ENCODE measurements at places on chromosomes 7 and 10. TPM values are rescaled to one million over a fixed set of nuclear protein-coding genes. Genes with fewer than 3 reads are reported as not detected.
A peak's percentile ranks its signal among the peaks of the same experiment; 100 is the strongest.

- H3K36me3 ChIP-seq: no peaks in the 10 kb centered on the region
- DNase-seq: no peak
- H3K27ac ChIP-seq: no peak overlapping the region
- no peak overlapping the region for H3K4me3 ChIP-seq
Measured at GRCh38 chr7:155408651-155409586, 49.0 kb upstream of the EN2 start.

C10orf67 gene
- 0.38 TPM for total RNA-seq

FAM13C gene
- total RNA-seq: 6.4 TPM

DNA sequence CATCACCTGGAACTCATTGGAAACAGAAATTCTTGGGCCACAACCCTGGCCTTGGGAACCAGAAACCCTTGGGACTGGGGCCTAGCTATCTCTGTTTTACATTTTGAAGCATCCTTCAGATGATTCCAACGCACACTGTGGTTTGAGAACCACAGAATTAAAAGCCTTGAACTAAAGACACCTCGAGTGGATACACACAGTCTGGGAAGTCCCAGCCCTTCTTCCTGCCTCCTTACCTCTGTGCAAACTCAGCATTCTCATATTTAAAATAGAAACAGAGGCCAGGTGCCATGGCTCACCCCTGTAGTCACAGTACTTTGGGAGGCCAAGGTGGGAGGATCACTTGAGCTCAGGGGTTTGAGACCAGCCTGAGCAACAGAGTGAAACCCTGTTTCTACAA lies 12.9 kb downstream of the NPFFR1 start:
- H3K27ac ChIP-seq: no peak overlapping the region
- no peaks in the 10 kb centered on the region for H3K36me3 ChIP-seq

DNA sequence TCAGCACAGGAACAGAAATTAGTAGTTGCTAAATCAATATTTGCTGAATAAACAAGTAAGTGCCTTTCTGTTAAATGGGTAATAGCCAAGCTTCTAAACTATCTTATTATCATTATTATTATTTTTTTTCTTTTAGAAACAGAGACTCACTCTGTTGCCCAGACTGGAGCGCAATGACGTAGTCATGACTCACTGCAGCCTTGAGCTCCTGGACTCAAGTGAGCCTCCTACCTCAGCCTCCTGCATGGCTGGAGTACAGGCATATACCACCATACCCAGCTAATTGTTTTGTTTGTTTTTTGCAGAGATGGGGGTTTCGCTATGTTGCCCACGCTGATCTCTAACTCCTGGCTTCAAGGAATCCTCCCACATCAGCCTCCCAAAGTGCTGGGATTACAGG lies 12.3 kb upstream of the ELN start:
- peaks cover 2% of the 10 kb centered on the region for H3K27me3 ChIP-seq
- no peaks in the 10 kb centered on the region for H3K4me1 ChIP-seq
- H3K4me3 ChIP-seq: no peak overlapping the region
- no peak overlapping the region for H3K27ac ChIP-seq
- DNase-seq: no peak
- no peaks in the 10 kb centered on the region for H3K36me3 ChIP-seq

- H3K4me1 ChIP-seq: peaks cover 11% of the 10 kb centered on the region
- no peak overlapping the region for H3K27ac ChIP-seq
- H3K36me3 ChIP-seq: peaks cover 56% of the 10 kb centered on the region
- no peak overlapping the region for H3K4me3 ChIP-seq
Measured at GRCh38 chr10:121516093-121516865, 82.0 kb downstream of the FGFR2 start.

- H3K36me3 ChIP-seq: no peaks in the 10 kb centered on the region
- no peak overlapping the region for H3K27ac ChIP-seq
- no peak overlapping the region for H3K4me3 ChIP-seq
Measured at GRCh38 chr7:44134943-44135628, 6.0 kb downstream of the MYL7 start.

ZNF32 gene
- 57.6 TPM for total RNA-seq

OLAH gene
- not detected for total RNA-seq

- H3K4me3 ChIP-seq: no peak overlapping the region
- no peaks in the 10 kb centered on the region for H3K27me3 ChIP-seq
- no peaks in the 10 kb centered on the region for H3K36me3 ChIP-seq
- H3K27ac ChIP-seq: no peak overlapping the region
- DNase-seq: no peak
Measured at GRCh38 chr7:134685250-134685649, 38.6 kb downstream of the BPGM start.

- DNase-seq: no peak
- no peak overlapping the region for H3K27ac ChIP-seq
- H3K27me3 ChIP-seq: no peaks in the 10 kb centered on the region
- no peak overlapping the region for H3K4me3 ChIP-seq
- peaks cover 2% of the 10 kb centered on the region for H3K36me3 ChIP-seq
- H3K4me1 ChIP-seq: peaks cover 28% of the 10 kb centered on the region
Measured at GRCh38 chr10:34775044-34775637, 40.0 kb downstream of the PARD3 start.

GRCh38 chr7:90625562-90625961 lies 29.4 kb downstream of the CDK14 start:
- H3K4me1 ChIP-seq: peaks cover 25% of the 10 kb centered on the region
- peak overlapping the region; percentile 86 for H3K27ac ChIP-seq
- H3K4me3 ChIP-seq: no peak overlapping the region
- no peaks in the 10 kb centered on the region for H3K36me3 ChIP-seq
- H3K27me3 ChIP-seq: no peaks in the 10 kb centered on the region

DNA sequence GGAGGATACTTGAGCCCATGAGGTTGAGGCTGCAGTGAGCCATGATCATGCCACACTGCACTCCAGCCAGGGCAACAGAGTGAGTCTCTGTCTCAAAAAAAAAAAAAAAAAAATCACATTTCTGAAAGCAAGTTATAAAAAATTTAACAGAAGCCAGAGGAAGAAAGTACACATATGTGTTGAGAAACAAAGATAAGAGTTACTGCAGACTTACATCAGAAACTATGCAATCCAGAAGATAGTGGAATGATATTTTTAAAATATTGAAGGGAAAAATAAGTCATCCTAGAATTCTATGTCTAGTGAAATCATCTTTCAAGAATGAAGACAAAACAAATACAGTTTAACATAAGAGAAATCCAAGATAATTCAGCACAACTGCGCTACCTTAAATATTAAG lies 46.9 kb downstream of the ZNF518A start:
- H3K4me1 ChIP-seq: no peaks in the 10 kb centered on the region
- no peak for DNase-seq
- H3K27ac ChIP-seq: no peak overlapping the region
- no peaks in the 10 kb centered on the region for H3K27me3 ChIP-seq
- no peak overlapping the region for H3K4me3 ChIP-seq

DNA sequence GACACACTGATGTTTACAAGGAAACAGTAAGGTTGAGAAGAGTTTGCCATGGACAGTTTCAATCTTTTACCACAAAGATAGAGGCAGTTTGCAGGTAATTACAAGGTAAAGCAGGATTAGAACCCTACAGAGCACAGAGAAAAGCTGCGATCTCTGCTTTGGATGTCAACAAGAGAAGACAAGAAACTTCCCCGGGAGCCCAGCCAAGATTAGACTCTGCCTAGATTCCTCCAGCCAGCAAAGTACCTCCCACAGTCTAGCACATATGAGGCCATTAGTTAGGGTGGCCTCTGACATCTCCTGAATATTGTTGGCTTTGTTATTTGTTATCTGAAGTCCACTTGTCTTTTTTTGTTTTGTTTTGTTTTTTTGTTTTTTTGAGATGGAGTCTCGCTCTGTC lies 178.1 kb downstream of the CALN1 start:
- no peak for DNase-seq
- H3K27me3 ChIP-seq: peaks cover 8% of the 10 kb centered on the region
- H3K4me3 ChIP-seq: no peak overlapping the region
- no peaks in the 10 kb centered on the region for H3K4me1 ChIP-seq
- no peak overlapping the region for H3K27ac ChIP-seq

DNA sequence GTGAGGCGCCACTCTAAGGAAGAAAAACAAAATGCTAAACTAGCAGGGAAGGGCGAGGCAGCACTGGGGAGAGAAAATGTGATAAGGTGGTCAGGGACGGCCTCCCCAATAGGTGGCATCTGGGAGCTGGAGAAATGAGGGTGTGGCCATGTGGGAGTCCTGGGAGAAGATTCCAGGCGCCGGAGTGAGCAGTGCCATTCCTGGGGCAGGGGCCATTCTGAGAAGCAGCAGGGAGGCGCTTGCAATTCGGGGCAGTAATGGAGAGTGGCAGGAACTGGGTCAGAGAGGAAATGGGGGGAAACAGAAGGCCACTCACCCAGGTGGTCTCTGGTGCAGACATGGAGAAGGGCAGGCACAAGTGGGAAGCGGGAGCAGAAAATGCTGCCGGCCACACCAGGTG lies 61.8 kb upstream of the LRRC18 start:
- no peak overlapping the region for H3K4me3 ChIP-seq
- H3K36me3 ChIP-seq: no peaks in the 10 kb centered on the region
- H3K27me3 ChIP-seq: peaks cover 4% of the 10 kb centered on the region
- no peak overlapping the region for H3K27ac ChIP-seq
- no peak for DNase-seq

SEPHS1 gene
- 127 TPM for total RNA-seq

DNA sequence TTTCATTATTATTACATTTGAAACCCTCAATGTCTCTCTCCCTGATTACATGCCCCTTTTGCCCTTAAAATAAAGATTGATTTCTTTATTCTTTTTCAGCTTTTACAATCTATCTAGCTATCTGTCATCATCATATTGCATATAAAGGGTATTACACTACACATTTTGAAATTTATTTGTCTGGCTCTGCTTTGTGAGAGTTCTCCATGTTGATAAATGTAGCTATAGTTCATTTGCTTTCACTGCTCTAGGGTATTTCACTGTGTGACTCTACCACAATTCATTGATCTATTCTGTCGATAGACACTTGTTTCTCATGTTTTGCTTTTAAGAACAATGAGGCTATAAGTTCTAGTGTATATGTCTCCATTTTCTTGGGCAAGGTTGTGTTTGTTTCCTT lies 25.6 kb downstream of the CDK1 start:
- H3K27ac ChIP-seq: no peak overlapping the region
- no peaks in the 10 kb centered on the region for H3K27me3 ChIP-seq
- H3K4me3 ChIP-seq: no peak overlapping the region

WIPF3 gene
- total RNA-seq: 9.5 TPM

GRCh38 chr7:150986099-150986512 lies 4.7 kb upstream of the NOS3 start:
- peak; percentile 61 for DNase-seq
- H3K4me3 ChIP-seq: no peak overlapping the region
- H3K36me3 ChIP-seq: no peaks in the 10 kb centered on the region
- peaks cover 71% of the 10 kb centered on the region for H3K27me3 ChIP-seq
